ENCODE measurements at places on chromosomes 6 and 20.

DNA sequence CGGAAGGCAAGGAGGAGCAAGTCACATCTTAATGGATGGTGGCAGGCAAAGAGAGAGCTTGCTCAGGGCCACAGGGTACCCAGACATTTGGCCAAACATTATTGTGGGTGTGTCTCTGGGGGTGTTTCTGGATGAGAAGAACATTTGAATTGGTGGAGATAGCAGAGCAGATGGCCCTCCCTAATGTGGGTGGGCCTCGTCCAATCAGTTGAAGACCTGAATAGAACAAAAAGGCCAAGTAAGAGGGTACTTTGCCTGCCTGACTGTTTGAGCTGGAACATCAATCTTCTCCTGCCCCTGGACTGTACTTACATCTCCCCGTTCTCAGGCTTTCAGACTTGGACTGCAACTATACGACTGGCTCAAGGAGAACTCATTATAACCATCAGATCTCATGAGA is 55.8 kb upstream of the SMIM28 start:
- no peak for DNase-seq

GRCh38 chr6:44504301-44504791 is 116.8 kb downstream of the CDC5L start:
- DNase-seq = no peak

GRCh38 chr6:18080544-18080943 is 41.9 kb downstream of the NHLRC1 start:
- no peak for DNase-seq

DNA sequence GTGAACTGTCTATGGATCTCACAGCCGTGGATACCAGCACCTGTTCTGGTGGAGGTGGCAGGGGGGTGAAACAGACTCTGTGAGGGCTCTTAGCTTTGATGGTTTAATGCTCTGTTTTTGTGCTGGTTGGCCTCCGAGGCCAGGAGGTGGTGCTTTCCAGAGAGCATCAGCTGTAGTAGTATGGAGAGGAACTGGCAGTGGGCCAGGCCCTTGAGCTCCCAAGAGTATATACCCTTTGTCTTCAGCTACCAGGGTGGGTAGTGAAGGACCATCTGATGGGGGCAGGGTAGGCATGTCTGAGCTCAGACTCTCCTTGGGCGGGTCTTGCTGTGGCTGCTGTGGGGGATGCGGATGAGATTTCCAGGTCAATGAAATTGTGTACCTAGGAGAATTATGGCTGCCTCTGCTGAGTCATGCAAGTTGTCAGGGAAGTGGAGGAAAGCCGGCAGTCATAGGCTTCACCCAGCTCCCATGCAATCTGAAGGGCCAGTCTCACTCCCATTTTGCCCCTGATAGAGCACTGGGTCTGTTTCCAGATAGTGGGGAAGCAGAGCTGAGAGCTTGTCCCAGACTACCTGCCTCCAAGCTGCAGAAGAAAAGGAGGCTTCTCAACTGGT is 102.7 kb upstream of the AHI1 start:
- no peak for DNase-seq

GRCh38 chr20:23568320-23568970 is at the start of gene CST9L:
CST9L (minus strand) TSS chr20:23568484; CDS start chr20:23568450, 34 bp downstream.
- no peak for DNase-seq

- DNase-seq = no peak
Measured at GRCh38 chr6:140082867-140083297, 708.4 kb upstream of the CITED2 start.

GRCh38 chr6:42075159-42075838 is 25.0 kb downstream of the TAF8 start:
- peak; percentile 36 for DNase-seq

GRCh38 chr6:149615805-149616204 is 32.7 kb downstream of the KATNA1 start:
- no peak for DNase-seq

DNA sequence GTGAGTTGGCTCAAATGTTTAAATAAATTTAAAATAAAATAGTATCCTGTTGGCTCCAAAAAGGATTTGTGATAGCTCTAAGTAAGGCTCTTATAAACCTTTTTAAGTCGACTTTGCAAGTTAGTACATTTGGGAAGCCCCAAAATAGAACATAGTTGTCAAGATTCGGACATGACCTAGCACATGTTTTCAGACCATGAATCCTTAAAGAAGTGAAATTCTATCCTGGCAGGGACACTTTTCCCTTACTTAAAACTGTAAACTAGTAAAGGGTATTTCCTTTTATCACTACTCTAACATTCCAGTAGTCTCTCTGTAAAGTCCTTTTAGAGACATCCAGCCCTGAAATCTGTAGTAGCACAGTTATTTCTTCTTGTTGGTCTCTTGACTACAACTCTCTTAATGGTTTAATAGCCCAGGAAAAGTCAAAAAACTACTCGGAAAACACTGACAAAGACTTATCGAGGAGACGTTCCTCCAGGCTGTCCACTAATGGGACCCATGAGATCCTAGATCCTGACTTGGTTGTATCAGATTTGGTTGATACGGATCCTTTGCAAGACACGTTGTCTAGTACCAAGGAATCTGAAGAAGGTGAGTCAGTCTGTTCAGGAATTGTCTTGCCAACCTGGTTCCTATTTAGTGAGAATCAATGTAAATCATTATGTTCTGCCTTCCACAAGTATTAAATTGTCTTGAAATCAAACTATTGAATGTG is 83.6 kb downstream of the SCAND1 start:
- no peak for DNase-seq

DNA sequence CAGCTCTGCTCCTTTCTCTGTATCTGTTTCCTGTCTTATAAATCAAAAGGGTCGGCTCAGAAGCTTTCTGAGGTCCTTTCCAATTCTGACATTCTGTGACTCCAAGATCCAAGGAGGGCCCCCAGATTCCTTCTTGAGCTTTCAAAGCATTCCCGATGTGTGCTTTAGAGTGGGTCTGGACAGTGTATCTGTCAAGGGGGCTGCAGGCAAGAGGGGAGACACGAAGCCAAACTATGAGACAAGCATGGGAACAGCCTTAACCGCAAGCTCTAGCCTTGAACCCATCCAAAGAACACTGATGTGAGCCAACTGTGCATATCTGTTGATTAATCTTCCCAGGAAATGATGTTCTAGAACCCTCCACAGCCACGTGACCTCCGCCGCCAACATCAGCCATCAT is 73.8 kb downstream of the TSHZ2 start:
- DNase-seq = no peak

GRCh38 chr20:38311091-38311490 is 7.1 kb downstream of the BPI start:
- no peak for DNase-seq

DNA sequence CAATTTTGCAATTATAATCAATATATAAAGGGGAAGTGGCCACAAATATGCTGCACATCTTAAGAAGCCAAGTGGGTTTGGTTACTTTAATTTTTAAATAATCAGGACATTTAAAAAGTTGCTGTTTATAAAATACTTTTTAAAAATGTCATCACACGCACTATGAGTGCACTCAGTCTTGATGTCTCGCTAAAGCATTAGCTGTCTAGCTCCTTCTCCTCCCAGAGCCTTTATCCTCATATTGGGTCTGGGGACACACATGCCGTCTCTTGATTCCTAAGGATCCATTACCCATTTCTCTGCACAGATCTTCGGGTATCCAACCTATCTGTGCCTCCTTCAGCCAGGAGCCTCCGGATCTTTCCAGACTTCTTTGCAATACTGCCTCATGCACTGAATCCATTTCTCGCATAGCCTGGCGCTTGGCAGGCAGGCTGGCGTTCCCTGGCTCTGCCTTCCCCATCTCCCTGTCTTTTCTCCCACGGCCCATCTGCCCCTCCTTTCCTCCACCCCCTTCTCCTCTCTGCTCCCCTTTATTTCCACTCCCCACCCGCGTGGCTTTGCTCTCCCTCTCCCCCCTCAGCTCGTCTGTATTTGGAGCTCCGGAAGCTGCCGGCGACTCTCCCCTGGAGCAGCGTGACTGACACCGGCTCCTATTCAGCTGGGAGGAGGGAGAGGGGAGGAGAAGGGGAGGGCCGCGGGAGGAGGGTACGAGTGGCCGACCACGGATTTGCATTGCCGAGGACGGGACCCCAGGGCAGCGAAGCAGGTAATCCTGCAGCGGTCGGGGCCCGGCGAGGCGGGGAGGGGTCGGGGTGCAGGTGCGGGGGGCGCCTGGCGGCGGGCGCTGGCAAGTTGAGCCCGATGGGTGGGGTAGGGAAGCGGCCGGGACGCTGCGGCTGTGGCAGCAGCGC is at the start of gene CAP2:
TSS of gene CAP2 (plus strand) at position 618 of the 914 bp plus-strand sequence. CDS start 27,961 bp downstream, outside the sequence.
- DNase-seq = no peak

- DNase-seq = no peak
Measured at GRCh38 chr20:57964011-57964862, 254.4 kb upstream of the PMEPA1 start.

- no peak for DNase-seq
Measured at GRCh38 chr20:52787962-52788361, 184.2 kb upstream of the TSHZ2 start.

- DNase-seq = no peak
Measured at GRCh38 chr20:35030136-35030535, 62.5 kb downstream of the TRPC4AP start.

- DNase-seq = peak; percentile 55
Measured at GRCh38 chr6:37173493-37174195, 3.7 kb downstream of the PIM1 start.

- DNase-seq = no peak
Measured at GRCh38 chr20:13288357-13288756, 67.3 kb downstream of the ISM1 start.

GRCh38 chr20:43863821-43864544 is 50.7 kb upstream of the TOX2 start:
- no peak for DNase-seq

DNA sequence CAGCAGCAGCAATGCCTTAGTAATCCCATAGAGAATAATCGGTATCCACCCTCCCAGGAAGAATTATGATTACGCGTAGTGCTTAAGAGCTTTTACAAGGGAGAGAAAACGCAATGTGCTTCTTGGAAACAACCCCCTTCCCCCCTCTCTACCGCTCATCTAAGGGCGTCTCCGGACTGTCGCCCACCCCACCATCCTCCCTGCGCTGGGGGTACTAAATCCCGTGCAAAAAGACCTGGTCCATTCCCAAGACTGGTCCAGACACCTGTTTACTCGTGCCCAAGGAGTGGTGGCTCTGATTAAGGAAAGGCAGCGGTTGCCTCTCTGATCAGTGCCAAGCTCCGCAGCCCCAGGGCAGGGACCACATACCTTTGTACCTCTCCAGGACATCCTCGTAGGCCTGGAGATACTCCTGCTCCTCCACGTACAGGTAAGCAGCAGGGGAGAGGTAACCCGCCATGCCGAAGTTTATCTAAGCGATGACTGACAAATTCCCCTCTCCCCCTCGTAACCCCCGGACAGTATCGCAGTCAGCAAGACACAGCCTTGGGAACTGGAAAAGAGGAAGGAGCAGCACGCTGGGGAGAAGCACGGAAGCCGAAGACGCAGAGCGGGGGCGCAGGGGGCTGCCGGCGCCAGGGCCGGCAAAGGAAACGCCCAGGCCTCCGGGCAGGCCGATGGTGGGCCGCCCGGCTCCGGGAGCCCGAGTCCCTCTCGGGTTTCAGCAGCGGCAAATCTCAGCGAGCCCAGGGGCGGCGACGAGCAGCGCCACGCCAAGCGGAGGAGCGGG is 112.0 kb upstream of the BEND6 start:
- no peak for DNase-seq

GRCh38 chr6:38404900-38405556 is 234.7 kb downstream of the BTBD9 start:
- DNase-seq = no peak

DNA sequence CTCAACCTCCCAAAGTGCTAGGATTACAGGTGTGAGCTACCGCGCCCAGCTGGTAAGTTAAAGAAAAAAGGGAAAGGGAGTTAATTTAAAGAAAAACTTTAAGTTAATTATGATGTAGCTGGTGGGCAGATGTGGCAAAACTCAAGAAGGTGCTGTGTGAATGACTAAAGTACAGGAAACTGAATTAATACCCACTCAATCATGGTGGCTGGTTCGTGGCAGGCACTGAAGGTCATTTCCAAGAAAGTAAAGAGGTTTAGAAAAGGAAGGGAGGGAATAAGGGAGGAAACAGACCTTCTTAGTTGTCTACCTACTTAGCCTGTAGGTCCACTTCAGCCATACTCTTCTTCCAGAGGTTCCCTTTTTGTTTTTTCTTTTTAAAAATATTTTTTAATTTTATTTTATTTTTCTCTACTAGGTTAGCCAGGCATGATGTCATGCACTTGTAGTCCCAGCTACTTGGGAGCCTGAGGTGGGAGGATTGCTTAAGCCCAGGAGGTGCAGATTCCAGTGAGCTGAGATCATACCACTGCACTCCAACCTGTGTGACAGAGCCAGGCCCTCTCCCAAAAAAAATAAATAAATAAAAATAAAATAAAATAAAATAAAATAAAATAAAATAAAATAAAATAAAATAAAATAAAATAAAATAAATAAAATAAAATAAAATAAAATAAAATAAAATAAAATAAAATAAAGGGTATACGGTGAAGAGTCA is 11.9 kb upstream of the TGM3 start:
- no peak for DNase-seq

DNA sequence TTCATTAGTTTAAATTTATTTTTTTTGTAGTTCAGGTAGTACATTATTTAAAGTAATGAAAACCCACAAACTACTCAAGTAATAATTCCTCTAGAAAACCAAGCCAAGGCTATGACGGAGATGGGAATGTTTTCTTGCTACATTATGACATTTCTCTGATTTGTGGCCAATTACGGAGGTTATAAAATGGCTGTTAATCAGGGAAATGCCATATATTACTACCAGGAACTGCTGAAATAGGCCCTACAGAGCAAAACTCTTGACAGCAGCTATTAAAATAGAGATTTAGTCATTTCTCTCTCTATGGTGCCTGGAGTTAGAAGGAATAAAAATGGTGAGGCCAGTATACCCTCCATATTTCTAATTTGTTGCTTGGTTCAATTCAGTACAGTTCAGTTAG is 280.0 kb downstream of the ARHGAP18 start:
- DNase-seq = no peak

GRCh38 chr6:91941838-91942237 is 1355.0 kb upstream of the MAP3K7 start:
- DNase-seq = no peak

DNA sequence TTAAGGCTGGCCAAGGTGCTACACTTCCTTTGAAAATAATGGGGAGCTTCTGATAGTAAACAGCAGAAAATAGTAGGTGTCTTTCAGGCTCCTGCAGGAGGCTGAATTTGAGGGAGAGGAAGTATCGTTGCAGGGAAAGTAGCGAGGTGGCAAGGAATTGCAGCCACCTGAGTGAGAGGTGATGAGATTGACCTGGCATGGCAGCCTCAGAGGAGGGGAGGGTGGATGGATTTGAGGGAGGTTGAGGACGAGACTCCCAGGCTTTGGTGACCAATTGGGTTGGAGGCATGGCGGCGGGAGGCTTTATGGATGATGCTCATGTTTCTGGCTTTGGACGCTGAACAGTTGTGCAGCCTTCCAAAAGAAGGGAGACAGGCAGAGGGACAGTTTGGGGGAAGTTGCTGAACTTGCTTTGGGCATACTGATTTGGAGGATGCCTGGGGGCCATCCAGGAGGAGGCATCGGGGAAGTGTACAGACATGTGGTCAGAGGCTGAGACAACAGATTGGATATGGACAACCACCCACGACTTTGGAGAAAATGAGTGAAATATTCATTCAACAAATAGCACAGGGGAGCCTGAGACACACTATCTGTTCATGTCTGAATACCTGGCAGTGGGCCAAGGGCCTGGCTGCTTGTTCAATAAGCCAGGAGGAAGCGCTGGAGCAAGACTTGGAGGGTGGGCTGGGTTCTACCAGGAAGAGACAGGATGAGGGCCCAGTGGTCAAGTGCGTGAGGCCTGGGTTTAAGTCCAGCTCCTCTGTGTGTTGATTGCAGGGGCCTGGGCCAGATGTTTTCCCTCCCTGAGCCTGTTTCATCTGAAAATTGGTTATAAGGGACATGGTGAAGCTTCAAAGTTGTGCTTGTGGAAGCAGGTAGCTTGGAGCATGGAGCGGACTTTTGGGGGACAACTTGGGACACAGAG is 113.2 kb downstream of the CEBPB start:
- no peak for DNase-seq
